ENCODE measurements at places on chromosomes 7 and 10.

GRCh38 chr7:122488241-122488640 lies 183.7 kb upstream of the FEZF1 start:
- DNase-seq, result no peak

DNA sequence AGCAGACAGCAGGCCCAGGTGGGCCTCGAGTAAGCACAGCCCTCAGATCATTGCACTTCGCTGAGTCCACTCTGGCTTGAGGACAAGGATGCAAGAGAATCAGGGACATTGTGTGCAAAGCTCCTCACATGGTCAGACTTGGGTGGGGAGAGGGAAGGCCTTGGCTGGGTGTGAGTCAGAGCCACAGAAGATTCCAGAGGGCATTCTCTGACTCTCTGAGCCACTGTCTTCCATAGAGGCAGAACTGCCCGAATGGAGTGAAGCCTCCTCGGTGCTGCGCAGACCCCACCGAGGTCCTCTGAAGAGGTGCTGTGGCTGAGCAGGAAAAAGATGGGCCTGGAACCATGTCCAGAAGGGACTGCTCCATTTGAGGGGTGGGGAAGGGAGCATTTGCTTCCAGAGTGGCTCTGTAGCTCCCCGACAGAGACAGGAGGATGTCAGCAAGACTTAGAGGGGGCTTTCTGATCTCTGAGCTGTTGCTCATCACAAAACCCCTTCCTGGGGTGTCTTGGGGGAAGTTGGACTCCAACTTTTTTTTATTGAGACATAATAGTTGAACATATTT lies 120.8 kb downstream of the PTPN20 start:
- no peak for DNase-seq

DNA sequence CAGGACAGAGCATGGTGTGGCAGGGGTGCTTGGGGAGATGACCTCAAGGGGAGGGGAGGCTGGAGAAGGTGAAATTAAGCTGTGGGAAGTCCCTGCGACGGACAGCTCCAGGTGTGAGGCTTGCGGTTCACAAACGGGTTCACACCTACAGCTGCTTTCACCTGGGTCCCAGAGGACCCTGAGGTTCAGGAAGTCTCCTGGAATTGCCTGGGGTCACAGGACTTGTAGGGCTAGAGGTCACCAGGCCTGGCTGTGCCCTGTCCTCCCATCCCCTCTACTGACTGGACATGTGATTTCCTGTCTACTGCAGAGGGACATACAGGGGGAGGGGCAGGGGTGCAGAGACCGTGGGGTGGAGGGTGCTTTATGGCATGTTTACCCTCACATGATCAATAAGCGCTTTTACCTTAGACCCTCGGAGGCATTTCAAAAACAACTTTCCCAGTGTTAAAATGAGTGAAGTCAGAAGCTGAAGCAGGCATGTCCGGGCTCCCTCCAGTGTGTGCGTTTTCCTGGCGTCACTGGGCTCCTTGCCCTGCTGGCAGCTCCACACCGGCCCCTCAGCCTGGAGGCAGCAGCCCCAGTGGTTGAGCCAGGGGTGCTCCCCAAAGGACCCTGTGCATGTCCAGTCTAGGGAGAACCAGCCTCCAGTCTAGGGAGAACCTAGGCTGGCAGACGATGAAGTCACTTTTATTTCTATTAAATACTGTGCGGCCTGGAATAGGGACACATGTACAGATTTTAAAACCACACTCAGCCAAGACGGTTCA lies 66.6 kb upstream of the IGFBP3 start:
- DNase-seq, result no peak

GRCh38 chr7:151409667-151410404 lies at the start of gene WDR86:
Gene WDR86, minus strand, starts transcription at chr7:151410038. Its CDS starts 449 bp downstream, at chr7:151409589.
- no peak for DNase-seq

GRCh38 chr10:61964059-61964709 lies 62.7 kb downstream of the ARID5B start:
- DNase-seq, result no peak

GRCh38 chr10:100007231-100008141 lies 2.3 kb downstream of the DNMBP start:
- DNase-seq, result no peak

DNA sequence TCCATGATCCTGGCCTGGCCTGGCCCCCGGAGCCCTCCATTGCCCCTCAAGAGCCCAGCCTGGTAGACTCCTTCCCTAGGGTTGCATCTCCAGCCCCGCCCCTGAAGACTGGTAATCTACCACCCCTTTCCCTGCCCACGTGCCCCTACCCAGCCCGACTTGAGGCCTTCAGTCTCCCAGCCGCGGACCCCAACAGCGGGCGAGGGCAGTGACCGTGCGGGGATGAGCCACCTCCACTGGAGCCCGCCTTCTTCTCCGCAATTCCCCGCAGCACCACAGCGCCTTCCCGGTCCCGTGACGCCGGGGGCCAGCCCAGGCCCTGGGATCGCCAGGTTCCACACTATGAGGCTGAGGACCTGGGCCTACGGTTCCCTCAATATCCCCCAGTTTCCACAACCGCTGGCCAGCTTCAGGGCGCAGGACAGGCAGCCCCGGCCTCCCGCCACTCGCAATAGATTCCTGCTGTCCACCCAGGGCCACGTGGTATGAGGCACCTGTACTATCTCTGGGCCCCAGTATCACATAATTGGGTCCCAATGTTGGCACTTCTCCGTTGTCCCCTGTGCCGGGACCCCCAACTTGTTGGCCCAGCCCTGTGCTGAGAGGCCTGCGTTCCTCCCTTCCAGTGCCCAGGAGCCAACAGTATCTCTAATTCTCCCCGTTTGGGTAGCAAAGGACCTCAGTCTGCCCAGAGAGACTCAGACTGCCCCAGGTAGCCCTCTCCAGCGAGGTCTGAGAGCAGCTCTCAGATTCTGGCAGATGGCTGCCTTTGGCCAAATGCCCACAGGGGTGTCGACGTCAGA lies 1.1 kb upstream of the GPRIN2 start:
- DNase-seq, result peak; percentile 36

DNA sequence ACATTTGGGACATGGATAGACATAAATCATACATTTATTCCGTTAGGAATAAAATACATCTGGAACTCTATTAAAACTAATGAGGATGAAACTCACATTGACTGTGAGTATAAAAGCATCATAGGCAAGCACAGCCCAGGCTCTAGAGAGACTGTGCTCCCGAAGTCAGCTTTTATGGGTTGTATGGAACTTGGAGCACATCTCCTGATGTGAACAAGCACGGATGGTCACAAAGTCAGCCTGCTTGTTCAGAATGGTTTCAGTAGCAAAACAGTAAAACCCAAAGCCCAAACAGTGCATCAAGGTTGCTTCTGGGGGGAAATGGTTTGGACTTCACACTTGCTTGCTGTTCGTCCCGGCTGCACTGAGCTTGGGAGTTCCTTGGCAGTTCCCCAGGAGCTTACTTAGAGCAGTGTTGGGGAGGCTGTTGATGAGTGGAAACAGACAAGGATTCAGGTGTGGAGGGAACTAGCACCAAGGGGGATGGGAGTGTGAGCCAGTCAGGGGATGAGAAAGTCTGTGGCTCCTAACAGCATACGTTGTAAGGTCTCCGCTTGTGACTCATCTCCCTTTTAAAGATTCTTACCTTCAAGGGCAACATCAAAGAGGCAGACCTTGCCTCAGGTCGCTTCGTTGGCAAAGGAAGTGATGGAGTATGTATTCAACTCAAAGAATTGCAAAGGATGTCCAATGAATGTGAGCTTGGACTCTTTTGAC lies 19.7 kb upstream of the ITGA8 start:
- DNase-seq, result no peak

DNA sequence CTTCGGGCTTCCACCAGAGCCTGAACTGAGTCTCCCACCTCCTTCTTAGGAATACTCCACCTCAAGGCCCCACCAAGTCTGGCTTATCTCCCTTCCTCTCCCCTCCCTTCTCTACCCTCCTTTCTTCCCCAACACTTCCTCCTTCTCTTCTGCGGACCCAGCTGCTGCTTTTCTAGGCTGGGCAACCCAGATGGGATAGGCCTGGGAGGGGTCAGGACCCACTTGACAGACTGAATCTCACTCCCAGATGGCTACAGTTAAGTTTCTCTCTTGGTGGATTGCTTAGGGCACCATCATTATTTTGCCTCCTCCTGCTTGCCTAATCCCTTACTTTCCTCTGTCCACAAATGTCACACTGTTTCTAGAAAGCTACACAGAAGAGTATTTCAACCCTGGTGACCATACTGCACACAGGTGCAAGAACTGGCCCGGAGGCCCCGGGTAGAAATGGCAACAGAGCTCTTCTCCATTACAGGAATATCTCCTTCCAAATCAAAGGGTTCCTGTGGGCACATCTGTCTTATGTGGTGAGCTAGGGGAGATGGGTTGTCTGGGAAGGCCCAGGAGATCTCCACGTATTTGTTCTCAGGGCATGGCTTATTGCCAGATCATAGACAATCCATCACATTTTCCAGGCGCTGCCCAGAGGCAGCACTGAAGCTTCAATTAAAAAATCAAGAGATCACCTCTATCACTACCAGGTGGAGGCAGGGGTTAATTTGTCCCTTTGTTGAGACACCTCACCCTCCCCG lies 5.1 kb upstream of the HOXA11 start:
- no peak for DNase-seq

GRCh38 chr7:131544021-131544420 lies 12.4 kb downstream of the PODXL start:
- no peak for DNase-seq

DNA sequence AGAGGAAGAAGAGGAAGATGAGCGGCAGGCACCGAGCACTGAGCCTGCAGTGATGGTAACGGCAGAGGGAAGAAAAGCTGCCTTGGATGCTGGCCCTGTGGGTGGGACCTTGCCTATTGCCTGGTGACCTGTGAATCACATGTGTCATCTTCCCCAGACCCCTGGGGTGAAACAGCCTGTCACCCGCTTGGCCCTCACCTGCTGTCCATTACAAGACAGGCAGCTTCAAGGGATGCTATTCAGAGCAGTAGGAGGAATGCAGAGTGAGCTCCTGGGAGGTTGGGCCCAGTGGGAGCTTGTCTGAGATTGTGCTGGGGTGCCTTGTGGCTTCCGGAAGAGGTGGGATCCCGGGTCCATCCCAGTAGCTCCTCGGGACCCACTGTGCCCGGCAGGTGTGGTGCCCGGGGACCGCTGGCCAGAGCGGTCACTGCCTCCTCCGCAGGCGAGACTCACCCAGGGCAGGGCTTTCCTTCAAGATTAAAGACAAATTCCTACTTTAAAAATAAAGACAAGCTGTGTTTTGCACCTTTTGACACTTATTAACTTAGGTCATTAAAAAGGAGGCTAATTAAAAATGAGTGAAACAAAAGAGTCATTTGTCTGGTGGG lies 440.2 kb upstream of the MKI67 start:
- no peak for DNase-seq

GRCh38 chr7:21215307-21215706 lies 212.6 kb upstream of the SP4 start:
- DNase-seq, result no peak

DNA sequence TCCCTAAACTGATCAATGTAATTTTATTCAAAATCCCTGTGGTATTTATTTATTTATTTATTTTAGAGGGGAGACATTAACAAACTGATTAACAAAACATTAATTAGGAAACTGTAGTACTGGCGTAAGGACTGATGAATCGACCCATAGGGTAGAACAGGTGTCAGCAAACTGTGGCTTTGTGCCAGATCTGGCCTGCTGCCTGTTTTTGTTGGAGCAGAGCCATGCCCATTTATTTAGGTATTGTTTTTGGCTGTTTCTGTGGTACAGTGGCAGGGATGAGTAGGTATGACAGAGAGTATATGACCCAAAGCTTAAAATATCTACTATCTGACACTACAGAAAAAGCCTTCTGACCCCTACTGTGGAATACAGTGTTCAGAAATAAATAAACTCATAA lies 332.5 kb upstream of the ETV1 start:
- DNase-seq, result no peak

- no peak for DNase-seq
Observed at GRCh38 chr10:99761365-99761764, 21.1 kb upstream of the ABCC2 start.

- no peak for DNase-seq
Observed at GRCh38 chr10:105148921-105149320, 507.8 kb downstream of the SORCS3 start.

DNA sequence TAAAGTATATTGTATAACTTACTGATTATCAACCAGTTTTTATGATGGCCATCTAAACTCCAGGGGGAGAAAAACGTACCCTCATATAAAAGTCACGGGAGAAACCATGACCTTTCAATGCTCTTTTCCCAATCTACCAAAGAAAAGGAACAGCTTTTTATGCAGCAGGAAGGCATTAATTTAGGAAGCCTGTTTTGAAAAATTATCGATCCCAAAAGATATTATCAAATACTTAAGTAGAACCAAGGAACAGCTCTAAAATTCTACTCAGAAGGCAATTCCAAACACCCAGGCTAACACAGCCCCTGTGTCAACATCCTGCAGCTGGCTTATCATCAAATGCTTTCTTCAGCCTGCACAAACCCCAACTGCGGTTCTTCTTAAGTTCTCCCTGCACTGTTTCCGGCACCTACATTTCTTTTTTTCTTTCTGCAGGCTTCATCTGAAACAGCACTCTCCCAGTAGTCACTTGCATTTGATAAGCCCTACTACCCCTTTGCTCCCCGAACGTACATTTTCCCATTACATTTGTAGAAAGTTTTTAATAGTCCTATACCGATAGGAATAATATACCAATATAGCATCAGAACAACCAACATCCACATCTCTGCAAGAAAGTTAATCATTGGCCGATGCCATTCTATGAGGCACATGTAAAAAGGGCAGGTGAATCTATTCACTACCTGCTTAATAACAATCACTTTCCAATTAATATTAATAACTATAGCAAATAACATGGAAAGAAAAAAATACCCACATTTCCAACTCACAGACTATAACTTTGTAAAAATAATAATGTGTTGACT lies 47.9 kb downstream of the PIP4K2A start:
- DNase-seq, result no peak

DNA sequence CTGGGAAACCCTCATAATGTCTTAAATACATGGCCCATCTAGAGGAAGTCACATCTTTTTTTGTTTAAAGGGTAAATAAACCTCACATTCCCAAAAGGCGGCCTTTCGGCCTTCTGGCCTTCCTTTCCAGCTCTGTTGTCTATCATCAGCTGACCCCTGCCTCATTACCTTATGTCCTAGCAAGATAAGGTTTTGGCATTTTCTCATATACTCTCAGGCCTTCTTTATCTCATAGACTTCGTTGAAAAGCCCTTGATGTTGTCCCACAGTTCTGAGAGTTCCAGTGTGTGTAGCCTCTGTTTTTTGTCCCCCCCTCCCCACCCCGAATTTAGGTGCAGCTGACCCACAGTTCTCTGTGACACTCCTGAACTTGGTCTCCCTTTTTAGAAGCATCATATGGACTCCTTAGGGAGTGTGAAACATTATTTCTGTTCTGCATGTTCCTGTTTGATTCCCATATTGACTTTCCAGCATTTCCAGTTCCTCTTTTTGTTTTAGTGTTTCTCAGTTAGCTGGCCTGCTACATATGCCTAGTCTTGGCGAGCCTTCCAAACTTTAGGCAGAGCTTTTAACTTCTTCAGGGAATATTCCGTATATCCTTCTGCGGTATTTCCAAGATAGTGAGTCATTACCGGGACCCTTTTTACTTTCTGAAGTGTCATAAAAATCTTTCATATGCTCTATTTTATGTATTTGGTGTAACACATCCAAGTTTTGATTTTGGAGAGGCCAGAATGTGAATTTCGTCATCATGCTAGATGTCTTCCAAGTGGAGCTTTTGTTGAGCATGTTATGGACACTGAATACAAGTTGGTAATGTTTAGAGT lies 138.5 kb downstream of the LRRC4 start:
- DNase-seq, result no peak

- DNase-seq, result no peak
Observed at GRCh38 chr10:93553482-93554315, 12.8 kb upstream of the FFAR4 start.

GRCh38 chr7:137718355-137718754 lies 128.4 kb downstream of the DGKI start:
- DNase-seq, result peak; percentile 42

GRCh38 chr7:1360521-1360971 lies 98.7 kb downstream of the MICALL2 start:
- DNase-seq, result no peak

Measured in dorsolateral prefrontal cortex (tissue), 122 donors.